ENCODE measurements at places on chromosomes 1 and 21.

DNA sequence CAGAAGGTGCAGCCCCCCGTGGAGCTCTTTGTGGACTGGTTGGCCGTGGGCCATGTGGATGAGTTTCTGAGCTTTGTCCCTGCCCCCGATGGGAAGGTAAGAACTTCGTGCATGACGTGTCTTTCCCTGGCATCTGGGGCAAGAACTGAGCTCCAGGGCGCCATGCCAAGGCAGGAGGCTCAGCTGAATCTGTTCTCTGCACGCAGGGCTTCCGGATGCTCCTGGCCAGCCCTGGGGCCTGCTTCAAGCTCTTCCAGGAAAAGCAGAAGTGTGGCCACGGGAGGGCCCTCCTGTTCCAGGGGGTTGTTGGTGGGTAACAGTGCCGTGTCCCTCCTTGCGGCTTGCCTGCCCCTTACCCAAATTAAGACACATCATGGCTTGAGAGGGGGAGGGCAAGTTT lies 27.7 kb downstream of the PADI3 start:
- no peak for DNase-seq

GRCh38 chr21:45421846-45422775 lies 17.1 kb downstream of the COL18A1 start:
- DNase-seq, result no peak

GRCh38 chr1:185528084-185528676 lies 206.0 kb upstream of the HMCN1 start:
- no peak for DNase-seq

- DNase-seq, result no peak
These were observed 369.6 kb upstream of the ADGRL2 start for GRCh38 chr1:81430955-81431623.

Data from activated T-helper 1 cell treated with anti-CD3 and anti-CD28 coated beads, Interleukin-2, amount 50 U/mL, for 16 hours (primary cell).